ENCODE measurements at places on chromosomes 11 and 22.

GRCh38 chr22:33116841-33117547 is 58.8 kb upstream of the SYN3 start:
- DNase-seq = no peak

- no peak for DNase-seq
These were observed 10.4 kb downstream of the NHERF4 start for GRCh38 chr11:119195680-119196079.

GRCh38 chr22:26314656-26315055 is 114.4 kb upstream of the ASPHD2 start:
- DNase-seq = no peak

DNA sequence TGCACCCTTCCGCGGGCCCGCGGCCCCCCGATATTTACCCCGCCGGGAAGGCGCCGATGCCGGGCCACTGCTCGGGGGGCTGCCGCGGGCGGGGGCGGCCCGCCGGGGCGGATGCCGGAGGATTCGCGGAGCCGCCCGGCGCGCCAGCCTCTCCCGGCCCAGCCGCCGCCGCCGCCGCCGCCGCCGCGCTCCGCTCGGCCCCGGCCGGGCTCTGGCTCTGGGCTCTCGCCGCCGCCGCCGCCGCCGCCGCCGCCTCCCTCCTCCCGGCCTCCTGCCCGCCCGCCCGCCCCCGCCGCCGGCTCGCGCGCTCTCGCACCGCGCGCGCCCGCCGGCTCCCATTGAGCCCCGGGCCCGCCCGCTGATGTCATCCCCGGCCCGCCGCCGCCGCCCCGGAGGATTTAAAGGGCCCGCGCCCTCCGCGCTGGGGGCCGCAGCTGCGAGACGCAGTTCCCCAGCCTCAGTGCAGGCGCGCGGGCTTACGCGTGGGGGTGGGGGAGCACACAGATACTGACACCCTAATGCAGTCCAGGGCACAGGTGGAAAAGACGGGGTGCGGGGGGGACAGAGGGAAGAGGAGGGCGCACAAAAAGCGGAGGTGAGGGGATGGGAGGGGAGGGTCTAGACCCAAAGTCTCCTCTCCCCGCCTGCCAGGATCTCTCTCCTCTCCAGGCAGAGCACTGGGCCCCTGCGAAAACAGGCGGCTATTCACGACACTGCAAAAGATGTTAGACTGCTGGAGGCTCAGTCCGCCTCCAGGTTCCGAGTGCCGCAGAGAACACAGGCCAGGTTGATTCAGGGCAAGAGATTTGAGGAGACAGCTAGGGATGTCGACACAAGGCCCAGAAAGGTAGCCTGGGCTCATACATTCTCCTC is at the start of gene CSNK1E:
TSS of gene CSNK1E (minus strand) at position 312 of the 873 bp plus-strand sequence. CDS start 3,276 bp downstream, outside the sequence.
- DNase-seq = no peak

DNA sequence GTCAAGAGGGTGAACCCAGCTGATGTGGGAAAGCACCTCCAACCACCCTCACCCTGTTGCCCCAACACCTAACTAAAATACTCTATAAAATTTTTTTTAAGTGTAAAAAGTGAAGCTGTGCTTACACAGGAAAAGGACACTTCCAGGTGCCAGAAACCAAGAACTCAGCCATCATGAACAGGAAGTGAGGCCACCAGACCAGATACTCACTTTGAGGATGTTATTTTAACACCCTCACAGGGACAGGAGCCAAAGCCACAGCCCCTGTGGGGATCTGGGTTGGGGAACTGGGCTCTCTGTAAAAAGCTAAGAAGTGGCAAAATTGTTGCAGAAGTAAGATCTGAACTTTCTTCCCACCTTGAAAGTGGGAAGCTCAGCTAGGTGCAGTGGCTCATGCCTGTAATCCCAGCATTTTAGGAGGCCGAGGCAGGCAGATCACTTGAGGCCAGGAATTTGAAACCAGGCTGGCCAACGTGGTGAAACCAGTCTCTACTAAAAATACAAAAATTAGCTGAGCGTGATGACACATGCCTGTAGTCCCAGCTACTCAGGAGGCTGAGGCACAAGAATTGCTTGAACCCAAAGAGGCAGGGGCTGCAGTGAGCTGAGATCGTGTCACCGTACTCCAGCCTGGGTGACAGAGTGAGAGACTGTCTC is 3.8 kb downstream of the RSPH14 start:
- no peak for DNase-seq

DNA sequence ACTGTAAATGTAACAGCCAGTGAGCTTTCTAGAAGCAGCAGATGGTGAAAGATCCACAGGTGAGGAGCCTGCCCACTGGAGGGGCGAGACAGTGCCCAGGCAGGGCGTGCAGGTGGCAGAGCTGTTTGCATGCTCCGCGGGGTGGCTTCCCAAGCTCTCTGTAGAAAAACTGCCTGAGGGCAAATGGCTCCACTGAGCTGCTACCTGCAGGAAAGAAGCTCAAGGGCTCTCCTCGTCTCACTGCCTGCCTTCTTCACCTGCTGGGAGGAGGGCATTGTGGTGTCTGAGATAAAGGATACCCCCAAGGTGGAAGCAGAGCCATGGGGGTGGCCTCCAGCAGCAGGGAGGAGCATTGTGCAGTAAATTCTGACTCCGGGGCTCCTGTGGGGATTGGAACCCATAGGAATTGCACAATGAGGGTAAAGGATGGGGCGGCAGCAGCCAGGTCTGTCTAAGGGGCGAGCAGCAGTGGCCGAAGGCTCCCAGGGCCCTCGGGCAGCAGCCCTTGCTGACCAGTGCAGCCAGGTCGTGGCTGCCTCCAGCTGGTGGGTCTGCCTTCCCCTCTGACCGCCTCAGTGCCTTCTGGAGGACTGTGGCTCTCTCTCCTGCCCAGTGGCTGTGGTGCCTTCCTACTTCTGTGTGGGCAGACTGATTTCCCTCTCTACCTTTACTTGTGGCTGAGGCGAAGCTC is 28.0 kb upstream of the CABP7 start:
- DNase-seq = no peak

- DNase-seq = peak; percentile 82
These were observed 322.8 kb upstream of the SYN3 start for GRCh38 chr22:33380789-33381530.

DNA sequence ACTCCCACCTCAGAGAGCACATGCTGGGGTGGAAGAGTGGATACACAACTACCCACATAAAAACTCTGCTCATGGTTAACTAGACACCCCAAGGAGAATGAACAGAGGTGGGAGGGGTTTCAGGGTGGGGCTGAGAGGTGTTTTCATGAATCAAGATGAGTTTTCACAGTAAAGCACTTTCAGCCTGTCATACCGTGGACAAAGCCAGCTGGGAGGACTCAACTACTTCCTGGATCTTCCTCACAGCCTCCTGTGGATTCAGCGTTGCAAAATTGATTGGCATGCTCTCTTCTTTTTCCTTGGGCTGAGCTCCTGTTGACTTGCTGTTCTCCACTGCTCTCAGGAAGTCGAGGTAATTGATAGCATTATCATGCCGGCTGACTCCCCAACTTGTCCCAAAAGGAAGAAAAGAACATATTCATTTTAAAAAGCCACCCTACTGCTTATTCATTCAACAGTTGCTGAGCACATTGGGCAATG is 168.5 kb downstream of the MPPED1 start:
- DNase-seq = no peak

- DNase-seq = peak; percentile 87
These were observed 176.3 kb upstream of the TMEM45B start for GRCh38 chr11:129639300-129639699.

DNA sequence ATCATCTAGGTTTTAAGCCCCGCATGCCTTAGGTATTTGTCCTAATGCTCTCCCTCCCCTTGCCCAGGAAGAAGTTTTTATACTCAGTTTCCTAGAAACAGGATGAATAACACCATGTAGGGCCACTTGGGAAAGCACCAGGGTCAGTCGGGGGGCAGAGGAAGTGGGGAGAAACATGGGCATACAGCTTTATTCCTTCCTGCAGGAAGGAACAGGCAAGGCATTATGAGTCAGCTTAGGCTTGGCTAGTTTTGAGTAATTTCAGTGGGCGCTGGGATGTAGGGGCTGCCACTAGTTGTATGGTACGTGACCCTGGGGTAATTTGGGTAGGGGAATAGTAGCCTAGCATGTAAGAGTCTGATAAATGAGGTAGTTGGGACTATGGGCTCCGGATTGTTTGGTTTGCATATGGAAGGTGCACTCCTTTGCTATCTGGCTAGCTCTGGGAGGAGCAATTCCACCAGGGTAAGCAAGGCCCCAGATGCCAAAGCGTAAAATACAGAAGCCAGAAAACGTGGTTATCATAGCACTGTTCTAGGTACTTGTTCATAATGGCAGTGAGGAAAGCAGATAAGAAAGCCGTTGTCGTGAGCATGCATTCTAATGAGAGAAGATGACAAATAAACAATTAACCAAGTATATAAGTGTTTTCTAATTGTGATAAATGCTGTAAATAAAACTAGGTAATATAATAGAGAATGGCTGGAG is 24.8 kb downstream of the ACER3 start:
- DNase-seq = no peak

GRCh38 chr22:32587449-32587848 is 112.8 kb downstream of the FBXO7 start:
- DNase-seq = no peak

DNA sequence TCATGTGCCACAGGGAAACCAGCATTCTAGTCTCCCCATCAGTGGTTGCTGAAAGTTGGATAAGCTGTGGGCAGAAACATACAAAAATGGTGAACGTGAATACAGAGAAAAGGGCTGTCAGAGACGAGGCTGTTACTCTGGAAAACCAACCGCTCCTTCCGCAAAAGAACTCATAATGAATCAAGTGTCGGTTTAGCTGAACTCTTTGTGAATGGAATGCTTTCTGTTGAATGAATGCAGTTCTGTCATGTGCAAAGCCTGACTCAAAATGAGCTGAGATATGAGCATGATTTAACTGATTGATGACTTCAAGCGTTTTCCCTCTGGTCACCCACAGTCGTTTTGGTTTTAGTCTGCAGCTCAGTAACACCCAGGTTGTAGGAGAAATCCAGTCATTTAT is 298.3 kb downstream of the ETS1 start:
- DNase-seq = no peak

GRCh38 chr11:35811783-35812182 is 132.1 kb upstream of the LDLRAD3 start:
- no peak for DNase-seq

DNA sequence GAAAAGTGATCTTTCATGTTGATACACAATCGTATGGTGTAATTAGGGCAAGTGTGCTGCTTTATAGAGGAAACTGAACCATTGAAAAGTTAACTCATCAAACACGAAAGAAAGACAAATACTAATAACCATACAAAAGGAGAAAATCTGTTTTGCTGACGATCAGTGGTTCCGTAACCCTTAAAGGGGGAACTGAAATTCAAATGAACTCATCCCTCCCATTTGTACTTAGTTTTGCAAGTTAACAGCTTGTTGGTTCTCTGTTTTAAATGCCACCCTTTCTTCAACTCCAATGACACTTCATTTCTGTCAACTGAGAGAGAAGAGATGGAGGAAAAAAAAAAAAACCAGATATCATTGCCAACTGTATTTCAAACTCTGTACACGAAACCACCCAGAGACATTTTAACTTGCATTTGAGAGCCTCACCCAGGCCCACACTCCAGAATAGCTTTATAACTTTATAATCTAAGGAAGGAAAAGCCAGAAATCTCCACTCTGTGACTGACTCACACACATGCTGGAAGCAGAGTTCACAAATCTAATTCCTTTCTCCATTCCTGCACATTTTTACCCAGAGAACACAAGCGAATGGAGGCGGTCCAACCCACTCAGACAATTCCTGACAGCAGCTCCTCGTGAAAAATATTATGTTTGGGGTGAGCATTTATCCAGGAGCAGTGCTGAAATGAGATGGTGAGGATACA is 17.4 kb upstream of the CSNK2A3 start:
- DNase-seq = no peak

GRCh38 chr11:46346886-46347636 is at the start of gene DGKZ:
DGKZ (plus strand) TSS chr11:46347463; CDS start chr11:46347660, 197 bp downstream.
- DNase-seq = no peak

DNA sequence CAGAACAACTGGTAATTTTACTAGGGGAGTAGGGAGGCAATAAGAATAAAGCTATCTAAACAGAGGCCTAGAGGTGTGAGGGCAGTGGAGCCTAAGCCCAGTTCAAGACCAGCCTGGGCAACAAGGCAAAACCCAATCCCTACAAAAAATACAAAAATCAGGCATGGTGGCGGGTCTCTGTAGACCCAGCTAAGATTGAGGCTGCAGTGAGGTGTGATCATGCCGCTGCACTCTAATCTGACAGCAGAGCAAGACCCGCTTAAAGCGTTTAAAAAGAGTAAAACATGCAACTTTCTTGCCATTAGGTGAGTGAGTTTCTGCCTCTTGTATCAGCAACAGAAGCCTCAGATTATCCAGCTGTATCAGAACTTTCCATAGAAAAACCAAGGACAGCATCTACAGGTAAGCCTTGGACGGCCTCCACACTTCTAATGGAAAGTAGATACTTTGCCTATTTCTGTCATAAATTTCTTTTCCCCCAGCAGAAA is 12.1 kb downstream of the TAF1D start:
- DNase-seq = no peak

All from AG04449 (cell line).